Inflammatory macrophage treated with lipopolysaccharide for 4 hours (primary cell): ENCODE measurements at places on chromosomes 16 and 17.

DNA sequence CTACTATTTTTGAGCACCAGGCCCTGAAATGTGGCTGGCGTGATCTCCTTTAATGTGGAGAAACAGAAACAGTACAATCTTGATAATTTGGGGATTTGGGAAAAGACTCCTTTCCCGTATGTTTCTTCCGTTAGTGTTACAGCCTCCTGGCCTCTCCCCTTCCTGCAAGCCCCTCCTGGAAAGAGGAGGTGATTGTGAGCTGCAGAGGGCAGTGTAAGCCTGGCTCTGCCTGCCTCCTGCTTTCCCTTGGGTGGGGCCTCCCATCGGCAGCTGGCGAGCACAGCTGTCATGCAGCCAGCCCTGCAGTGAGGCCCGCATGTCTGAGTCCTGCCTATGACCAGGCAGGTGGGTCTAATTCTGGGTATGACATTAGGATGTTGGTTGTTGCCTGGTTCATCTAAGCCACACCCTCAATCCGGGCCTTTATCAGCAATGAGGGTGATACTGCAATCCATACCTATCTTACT, 48.7 kb upstream of the WSB1 start:
- DNase-seq, result peak; percentile 88

DNA sequence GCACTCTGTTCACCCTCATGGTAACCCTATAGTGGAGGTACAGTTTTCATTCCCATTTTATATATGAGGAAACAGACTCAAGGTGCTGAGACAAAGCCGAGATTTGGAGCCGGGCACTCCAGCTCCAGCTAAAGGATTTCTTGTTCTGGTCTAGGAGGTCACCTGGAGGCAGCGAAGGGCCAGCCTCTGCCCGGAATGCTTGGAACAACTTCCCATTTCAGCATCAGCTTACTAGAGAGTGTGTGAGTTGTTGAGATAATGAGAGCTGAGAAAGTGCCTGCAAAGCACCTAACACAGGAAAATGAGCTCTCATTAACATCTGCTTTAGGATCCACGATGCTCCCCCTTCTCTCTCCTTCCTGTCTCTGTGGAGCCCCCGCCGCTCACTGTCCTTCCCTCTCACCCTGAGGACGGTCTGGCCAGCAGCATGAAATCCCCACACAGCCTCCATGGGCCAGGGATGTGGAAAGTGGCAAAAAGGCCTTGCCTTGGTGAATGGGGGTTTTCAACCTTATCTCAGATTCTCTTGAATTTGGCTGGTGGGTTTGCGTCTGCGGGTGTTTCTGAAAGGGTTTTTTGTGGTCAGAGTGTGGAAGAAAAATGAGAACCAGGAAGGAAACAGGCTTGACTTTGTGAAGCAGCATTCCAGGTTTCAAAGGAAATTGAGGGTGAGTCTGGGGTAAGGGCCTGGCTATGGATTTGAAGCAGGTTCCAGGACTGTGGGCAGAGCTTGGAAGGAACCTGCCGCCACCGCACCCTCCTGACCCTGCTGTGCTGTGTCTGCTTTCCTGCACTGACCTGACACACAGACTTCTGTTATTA, 178.7 kb downstream of the FOXL1 start:
- DNase-seq, result no peak

DNA sequence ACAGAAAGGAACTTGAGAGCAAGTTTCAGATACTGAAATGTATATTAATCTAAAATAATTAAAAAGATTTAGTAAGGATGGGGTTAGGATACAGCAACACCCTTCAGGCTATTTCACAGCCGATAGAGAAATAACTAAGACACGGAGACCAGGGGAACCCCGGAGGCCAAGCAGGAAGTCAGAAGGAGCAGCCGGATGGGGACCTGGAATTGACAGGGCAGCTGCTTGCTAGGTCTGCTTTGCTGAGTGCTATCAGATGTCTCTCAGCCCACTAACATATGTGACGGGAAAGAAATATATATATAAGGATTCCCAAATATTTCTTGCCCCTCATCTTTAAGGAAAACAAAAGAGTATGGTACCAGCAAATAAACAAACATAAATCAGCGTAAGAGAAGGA, 154.1 kb upstream of the CDH5 start:
- DNase-seq, result peak; percentile 4

DNA sequence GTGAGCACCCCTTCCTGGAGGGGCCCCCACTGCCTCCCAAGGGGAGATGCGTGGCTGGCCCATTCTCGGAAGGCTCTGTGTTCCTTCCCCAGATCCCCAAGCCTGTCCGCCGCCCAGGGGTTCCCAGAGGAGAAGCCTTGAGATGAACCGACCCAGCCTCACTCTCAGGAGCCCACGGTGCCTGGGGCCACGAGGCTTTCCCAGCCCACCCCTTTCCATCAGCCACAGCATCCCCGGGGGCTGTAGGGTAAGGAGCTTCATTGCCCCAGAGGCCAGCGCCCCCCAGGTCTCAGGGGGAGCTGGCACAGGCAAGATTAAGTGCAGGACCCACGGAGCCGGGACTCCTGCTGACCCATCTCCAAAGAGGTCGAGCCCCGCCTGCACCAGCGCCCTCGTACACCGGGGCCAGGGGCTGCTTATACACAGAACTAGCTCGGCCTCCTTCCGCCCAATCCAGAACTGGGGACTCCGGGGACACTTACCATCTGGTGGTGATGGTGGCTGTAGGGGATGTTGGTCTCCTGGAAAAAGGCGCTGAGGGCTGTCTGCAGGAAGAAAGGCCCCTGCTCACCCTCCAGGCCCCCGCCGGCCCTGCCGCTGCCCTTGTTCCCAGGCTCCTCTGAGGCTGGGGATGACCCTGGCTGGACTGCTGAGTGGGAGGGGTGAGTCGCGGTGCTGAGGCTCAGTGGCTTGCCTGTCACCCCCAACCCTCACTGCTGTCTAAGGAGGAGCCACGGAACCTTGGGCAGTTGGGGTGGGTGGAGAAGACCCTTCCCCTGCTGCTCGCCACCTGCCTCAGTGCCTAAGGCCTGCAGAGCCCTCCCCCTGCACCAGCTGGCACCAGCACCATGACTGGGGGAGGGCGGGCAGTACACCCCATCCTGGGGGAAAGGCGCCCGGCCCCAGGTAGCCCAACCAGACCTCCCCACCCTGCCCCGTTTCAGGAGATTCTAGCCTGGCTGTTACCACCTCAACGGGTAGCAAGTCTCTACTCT, 4.4 kb downstream of the UBALD1 start:
- no peak for DNase-seq

DNA sequence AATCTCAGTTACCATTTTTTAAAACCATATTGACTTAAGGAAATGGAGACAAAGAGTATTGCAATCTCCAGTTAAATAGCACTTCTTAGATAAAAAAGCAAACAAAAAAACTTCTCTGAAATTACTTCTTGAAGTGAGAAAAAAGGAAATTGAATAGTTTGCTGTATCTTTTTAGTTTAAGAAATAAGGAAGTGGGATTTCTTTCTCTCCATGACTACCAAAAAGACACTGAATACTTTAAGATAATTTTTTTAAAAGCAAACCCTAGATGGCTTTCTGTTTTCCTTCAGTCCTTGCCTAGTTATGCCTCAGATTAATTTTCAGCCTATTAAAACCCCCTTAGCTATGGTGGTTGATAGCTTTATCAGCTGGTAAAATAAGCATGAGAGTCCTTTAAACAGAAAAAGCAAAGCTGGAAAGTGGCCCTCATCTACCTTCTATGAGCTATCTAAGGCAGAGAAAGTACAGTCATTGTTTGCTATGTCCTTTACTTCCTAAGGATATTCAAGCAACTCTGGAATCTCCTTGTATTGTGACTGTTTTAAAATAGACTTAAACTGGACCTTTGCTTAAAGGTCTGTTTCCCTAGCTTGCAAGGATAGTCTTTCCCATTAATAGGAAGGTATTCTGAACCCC, 28.6 kb downstream of the TPPP3 start:
- DNase-seq, result peak; percentile 40

DNA sequence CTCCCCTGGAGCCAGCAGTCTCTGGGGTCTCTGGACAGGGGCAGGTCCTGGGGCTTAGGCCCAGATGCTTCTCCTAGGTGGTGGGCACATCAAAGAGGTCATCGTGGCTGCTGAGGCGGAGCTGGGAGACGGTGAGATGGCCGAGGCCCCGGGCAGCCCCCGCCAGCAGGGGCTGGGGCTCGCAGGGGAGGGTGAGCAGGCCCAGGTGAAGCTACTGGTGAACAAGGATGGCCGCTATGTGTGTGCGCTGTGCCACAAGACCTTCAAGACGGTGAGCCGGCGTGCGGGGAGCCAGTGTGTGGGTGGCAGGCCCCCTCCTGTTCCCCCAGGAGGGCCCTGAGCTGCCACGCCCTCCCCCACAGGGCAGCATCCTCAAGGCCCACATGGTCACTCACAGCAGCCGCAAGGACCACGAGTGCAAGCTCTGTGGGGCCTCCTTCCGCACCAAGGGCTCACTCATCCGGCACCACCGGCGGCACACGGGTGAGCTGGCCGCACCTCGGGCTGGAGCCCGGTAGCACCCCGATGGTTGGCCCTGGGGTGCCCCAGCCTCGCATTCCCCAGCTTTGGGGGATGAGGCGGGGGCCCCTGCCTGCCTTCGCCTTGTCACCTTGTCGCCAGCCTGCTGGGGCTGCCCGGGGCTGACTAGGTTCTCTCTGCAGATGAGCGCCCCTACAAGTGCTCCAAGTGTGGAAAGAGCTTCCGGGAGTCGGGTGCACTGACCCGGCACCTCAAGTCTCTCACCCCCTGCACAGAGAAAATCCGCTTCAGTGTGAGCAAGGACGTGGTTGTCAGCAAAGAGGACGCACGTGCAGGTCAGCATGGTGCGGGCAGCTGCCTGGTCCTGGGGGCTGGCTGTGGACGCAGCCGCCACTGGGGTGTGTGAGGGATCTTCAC, 3.9 kb upstream of the DNASE1L2 start:
- DNase-seq, result no peak

- DNase-seq, result no peak
Measured at GRCh38 chr17:82098939-82099763, 1.1 kb upstream of the FASN start.

DNA sequence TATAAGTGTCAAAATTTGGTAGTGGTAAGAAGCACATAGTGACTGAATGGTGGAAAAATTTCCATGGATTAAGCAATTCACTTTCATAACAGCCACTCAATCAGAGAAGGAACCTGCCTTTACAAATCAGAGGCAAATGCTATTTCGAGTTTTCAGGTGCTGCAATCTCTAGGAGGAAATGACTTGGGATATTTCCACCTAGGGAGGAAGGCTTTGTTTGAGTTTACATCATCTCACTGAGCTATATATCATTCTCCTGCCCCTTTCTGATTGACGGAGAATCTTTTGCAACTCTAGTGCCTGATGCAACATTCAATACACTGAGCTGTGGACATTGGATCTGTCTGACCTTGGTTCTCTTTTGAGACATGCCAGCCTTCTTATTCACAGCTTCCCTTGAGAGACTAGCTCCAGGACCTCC, 26.3 kb downstream of the MARCHF10 start:
- peak; percentile 50 for DNase-seq

DNA sequence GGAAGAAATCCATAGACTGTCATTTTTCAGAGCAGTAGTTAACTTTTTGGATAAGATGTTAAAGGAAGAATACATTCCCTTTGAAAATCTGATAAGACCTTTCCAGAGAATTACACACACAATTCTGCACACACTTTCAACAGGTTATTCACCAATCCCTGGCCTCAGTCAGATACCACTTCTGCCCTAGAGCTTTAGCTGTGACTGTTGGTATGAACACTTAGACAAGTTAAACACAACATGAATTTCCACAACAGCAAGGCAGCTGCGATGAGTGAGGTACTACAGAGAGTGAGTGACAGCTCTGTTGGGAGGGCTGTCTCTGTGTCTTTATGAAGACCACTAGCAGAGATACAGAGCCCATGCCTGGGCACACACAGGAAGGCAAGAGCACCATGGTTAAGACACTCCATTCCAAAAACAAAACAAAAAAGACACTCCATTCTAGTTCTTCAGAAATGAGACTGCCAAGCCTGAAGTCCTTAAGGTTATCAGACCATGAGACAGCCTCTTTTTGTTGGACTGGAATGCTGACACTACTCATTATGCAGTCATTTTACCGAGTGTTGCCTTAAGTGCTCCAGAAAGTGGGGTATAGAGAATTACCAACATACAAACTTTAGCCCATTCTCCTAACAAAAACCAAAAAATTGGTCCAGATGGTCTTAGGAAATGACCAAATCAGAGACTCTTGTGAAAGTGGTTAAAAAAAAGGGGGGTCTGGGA, 42.4 kb downstream of the TOM1L2 start:
- DNase-seq, result no peak

- DNase-seq, result peak; percentile 8
Measured at GRCh38 chr16:23999663-24000062, 163.9 kb downstream of the PRKCB start.

DNA sequence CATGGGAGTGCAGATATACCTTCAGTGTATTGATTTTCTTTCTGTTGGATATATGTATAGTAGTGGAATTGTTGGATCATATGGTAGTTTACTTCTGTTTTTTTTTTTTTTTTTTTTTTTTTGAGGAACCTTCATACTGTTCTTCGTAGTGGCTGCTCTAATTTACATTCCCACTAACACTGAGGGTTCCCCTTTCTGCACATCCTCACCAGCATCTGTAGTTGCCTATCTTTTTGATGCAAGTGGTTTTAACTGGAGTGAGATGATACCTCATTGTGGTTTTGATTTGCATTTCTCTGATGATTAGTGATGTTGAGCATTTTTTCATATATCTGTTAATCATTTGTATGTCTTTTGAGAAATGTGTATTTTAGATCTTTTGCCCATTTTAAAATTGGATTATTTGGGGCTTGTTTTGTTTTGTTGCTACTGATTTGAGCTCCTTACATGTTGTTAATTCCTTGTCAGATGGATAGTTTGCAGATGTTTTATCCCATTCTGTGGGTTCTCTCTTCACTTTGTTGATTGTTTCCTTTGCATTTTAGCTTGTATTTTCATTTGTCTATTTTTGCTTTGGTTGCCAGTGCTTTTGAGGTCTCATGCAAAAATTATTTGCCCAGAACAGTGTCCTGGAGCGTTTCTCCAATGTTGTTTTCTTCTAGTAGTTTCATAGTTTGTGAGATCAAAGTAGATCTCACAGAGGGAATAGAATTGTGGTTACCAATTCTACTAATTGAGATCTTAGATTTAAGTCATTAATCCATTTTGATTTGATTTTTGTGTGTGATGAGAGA, 25.0 kb upstream of the BCAS3 start:
- peak; percentile 57 for DNase-seq

- peak; percentile 27 for DNase-seq
Measured at GRCh38 chr16:14289692-14290340, 218.7 kb downstream of the MRTFB start.

DNA sequence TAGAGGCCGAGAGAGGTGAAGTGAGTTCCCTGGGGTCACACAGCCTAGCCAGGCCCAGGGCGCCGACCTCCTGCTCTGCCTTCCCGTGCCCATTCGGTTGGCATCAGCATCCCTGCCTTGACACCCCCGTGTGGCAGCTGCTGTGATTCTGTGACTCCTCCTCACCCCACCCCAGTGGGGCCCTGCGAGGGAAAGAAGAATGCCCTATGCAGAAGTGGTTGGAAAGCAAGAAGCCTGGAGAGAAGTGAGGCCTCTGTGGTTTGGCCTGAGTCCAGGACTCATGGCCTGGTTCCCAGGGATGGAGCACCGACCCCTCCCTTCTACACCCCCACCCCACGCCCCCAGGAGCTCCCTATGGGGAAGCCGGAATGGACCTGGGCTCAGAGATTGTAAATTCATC, 296.2 kb downstream of the SEC14L1 start:
- peak; percentile 74 for DNase-seq

- peak; percentile 32 for DNase-seq
Measured at GRCh38 chr17:48478224-48479013, 48.4 kb upstream of the SKAP1 start.
